Anterior cingulate cortex (tissue), 58 donors: ENCODE measurements at places on chromosomes 2 and 18.

- no peak for DNase-seq
Measured at GRCh38 chr2:50727636-50728339, 304.1 kb downstream of the NRXN1 start.

- peak; percentile 85 for DNase-seq
Measured at GRCh38 chr2:201643216-201643890, at the start of gene TMEM237. TMEM237 (minus strand) TSS chr2:201643503; CDS start chr2:201643400, 103 bp downstream.

DNA sequence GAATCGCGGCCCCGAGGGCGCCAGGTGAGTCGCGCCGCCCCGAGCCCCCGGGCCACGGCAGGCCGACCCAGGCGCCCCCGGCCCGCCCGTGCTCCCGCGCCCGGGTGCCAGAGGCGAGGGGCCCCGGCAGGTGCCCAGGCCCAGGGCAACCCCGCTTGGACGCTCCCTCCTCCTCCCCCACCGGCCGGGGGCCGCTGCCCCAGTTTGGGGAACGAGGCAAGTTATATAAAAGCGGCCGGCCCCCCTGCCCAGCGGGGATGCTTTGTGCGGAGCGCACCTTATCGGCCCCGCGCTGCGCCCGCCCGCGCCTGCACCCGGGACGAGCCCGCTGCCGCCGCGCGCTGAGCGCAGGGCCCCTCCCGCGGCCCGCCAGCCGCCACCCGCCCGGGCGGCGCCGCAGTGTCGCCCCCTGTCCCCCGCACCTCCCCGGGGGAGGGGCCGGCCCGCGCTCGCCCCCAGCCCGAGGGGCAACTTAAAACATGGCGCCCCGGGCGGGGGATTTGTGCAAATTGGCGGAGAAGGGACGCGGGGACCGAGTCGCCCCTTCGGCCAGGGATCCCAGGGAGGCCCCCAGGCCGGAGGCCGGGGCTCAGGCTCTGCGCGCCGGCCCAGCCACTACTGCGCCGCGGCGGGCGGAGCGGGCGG, 639 bp downstream of the EPB41L3 start:
- DNase-seq, result no peak

GRCh38 chr2:215262741-215263362, 49.0 kb upstream of the ATIC start:
- no peak for DNase-seq

DNA sequence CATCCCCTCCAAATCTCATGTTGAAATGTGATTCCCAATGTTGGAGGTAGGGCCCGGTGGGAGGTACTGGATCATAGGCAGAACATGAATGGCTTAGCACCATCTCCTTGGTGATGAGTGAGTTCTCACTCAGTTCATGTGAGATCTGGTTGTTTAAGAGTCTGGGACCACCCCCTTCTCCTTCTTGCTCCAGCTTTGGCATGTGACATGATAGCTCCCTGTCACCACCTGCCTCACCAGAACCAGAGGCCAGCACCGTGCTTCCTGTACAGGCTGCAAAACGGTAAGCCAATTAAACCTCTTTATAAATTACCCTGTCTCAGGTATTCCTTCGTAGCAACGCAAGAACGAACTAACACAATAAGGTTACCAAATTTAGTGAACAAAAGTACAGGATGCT, 95.4 kb downstream of the ZBTB7C start:
- no peak for DNase-seq

GRCh38 chr2:152552888-152553287, 164.4 kb downstream of the PRPF40A start:
- DNase-seq, result no peak

- no peak for DNase-seq
Measured at GRCh38 chr2:151928380-151928779, 100.2 kb upstream of the ARL5A start.

- DNase-seq, result no peak
Measured at GRCh38 chr18:28175930-28176697, 816 bp downstream of the CDH2 start.

GRCh38 chr2:171785450-171785849, 98.2 kb downstream of the DYNC1I2 start:
- no peak for DNase-seq

DNA sequence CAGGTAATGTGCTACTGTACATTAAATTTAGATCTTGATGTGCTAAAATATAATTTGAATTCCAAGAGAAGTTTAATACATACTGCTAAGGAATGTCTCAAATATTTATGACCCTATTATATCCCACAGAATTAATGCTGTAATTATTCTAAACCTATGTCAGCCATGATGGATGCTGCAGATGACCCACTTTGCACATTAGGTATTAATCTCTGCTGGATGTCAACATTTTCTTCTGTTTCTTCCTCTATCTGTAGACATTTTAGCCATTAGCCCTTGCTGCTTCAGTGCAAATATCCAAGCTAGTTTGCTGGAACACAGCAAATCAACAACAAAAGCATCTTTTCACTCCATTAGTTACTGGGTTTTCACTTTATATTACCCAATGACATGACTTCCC, 164.6 kb downstream of the CDH2 start:
- no peak for DNase-seq

GRCh38 chr2:7745369-7745768, 828.2 kb downstream of the RNF144A start:
- DNase-seq, result no peak

DNA sequence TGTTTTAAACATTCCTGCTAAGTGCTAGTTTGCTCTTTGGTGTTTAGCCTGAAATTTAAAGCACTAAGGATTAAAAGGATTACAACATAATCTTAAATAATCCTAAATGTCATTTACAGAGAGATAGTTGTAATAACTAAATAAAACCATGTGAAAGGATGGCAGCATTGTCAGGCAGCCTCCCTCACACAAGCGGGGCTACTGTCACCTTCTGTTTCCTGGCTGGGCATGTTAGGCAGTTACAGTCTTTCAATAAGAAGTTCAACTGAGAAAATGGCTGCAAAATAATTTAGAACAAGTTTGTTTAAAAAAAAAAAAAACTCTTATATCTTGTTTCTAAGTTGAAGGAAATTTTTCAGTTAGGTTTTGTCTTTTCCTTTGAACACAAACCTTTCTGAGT, 124.9 kb downstream of the ARHGAP15 start:
- no peak for DNase-seq

DNA sequence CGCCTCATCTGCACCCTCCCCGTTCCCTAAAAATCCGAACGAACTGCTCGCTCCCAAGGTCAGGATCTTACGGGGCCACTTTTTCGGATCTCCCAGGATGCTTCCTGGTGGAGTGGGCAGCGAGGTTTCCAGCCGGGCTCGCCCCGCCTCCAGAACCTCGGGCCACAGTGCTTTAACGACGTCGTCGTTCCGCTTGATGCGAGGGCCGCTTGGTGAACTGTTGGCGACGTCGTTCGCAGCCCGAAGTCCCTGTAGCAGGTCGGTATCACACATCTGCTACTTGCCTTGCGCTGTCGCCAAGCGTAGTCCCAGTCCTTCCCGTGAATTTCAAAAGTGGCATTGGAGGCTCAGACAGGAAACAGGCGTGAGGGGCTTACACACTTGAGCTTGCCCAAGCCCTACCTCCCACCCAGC, 15.3 kb downstream of the EVX2 start:
- no peak for DNase-seq

- DNase-seq, result no peak
Measured at GRCh38 chr2:101720732-101721131, 23.2 kb downstream of the MAP4K4 start.

GRCh38 chr18:677951-678381, 20.5 kb downstream of the TYMS start:
- no peak for DNase-seq

DNA sequence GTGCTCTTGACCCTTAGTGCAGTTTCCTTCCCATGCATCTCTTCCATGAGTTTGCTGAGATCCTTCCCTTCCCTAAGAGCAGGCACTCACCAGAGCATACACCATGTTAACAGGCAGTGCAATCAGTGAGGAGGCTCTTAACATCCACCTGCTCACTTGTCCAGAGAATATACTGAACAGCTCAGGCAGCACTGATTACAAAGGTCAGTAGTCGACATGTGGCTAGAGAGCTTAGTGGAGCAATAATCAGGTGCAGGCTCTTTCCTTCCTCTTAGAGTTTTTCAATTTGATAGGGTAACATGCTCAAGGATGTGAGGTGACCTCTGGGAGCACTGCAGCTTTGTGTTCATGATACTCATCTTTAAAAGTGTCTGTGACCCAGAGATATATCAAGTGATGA, 144.1 kb upstream of the SETBP1 start:
- no peak for DNase-seq

DNA sequence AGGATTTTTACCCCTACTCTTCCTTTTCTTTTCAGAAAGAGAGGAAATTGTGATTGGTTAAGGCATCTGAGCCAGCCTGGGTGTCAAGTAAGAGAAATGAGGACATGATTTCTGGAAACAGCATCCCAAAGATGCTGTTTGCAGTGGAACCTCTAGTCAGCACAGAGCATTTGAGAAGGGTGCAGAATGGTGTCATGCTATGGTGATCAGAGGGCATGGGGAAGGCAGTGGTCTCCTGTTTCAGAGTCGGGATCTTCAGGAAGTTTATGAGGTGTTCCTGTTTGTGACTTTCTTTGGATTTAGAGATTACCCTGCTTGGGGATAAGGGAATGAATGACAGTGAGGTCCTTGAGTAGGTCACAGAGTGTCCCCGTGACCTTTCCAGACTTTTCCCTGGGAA, 117.5 kb downstream of the LYPD6B start:
- no peak for DNase-seq

- no peak for DNase-seq
Measured at GRCh38 chr2:187575751-187576067, 21.5 kb upstream of the TFPI start.

- DNase-seq, result no peak
Measured at GRCh38 chr2:65153515-65153914, 23.6 kb upstream of the RAB1A start.

DNA sequence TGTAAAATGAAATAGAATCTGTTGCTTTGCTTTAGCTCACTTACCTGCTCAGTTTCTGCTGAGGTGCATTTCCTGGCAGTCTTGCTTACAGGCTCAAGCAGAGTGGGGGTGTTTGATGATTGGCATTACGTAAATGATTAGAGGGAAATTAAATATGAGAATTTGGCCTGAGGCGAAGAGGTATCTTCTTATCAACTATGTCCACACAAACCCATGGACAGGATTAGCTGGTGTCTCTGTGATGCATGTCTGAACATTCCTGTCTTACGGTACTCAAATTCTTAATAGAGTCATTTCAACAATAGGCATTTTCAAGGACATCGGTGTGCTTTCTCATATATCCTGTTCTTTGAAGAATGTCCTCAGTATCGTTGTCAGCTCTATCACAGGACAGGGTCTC, 102.1 kb downstream of the PRPF40A start:
- DNase-seq, result no peak

DNA sequence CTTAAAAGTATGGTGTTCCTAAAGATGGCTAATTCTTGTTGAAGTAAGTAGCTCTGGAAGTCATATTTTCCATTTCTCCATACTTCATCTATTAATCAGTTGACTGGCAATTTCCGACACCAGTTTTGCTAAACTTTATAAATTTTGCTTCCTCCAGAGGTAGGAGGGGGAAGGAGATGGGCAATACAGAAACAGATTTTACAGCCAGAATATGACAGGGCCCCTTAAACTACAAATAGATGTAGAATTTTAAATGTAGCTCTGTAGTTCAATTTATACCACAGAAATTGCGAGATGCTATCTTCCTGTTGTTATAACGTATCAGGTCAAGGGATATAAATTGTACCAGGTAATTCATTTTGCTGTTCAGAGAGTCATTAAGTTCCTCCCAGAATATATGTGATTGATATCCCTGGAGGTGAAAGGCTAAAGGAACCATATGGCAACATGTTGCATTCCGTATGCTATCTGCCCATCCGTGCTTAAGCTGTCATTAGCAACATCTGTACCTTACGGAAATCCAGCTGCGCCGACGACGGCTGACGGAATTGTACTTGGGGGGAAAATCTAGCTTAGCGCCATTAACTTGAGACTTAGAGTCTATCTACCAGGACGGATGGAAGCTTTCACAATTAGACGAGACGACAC, 8.4 kb upstream of the NR4A2 start:
- DNase-seq, result no peak

DNA sequence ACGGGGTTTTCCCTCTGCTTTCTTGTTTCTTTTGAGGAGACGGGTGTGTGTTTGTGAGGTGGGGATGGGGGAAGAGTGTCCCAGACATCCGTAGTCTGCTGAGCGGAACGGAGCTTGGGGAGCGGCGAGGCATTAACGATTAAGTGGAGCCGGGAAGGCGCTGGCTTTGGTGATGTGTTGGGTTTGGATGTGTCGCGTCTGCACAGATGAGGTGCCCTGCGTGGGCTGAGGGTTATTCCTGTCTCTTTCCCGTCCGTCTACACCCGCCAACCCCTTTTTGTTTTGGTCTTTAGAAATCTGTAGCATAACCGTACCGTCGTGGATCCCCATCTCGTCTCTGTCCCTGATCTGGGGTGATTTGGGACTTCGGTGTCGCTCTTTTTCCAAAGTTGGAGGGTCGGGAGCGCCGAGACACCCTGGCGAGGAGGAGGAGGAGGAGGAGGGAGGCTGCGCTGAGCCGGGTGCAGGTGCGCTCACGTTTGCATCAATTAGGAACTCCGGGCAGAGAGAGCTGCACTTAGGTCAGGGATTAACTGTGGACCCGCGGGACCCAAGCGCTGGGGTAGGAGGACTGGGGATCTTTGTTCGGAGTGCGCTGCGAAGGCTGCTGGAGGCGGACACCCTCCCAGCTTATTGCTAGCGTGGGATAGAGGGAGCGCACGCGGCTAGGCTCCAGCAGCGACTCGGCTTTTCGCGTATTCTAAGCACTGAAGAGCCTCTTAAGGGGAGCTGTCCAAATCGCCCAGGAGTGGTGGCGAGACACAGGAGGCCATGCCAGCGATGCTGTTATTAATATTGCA, 720.3 kb downstream of the DPP10 start:
- DNase-seq, result no peak

- DNase-seq, result no peak
Measured at GRCh38 chr2:54239427-54239826, 16.6 kb downstream of the TSPYL6 start.

GRCh38 chr2:185771396-185771795, 32.8 kb downstream of the FSIP2 start:
- no peak for DNase-seq

DNA sequence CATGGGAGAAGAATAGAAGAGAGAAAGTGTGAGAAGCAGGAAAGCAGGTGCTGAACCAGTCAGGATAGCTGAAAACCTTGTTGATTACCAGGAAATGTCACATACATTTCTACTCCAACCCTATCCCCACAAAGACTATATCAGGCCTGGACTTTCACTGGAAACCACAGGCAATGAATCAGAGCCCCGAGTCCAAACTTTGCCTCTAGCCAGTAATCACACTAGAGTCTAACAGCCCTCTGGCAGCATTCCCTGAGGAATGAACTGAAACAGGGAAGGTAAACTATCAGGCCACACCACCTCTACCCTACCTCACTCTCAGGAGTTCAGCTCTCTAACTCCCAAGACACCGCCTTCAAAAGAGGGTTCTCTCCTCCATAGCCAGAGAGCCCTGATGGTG, 18.7 kb upstream of the IHH start:
- DNase-seq, result no peak

- DNase-seq, result no peak
Measured at GRCh38 chr2:32399221-32399620, 42.4 kb downstream of the BIRC6 start.

- DNase-seq, result no peak
Measured at GRCh38 chr2:22946553-22946952, 438.4 kb upstream of the KLHL29 start.
